Left cardiac atrium (tissue), 4 donors: ENCODE measurements at places on chromosomes 3 and 15. TPM values are rescaled to one million over a fixed set of nuclear protein-coding genes. Genes with fewer than 3 reads are reported as not detected.

DNA sequence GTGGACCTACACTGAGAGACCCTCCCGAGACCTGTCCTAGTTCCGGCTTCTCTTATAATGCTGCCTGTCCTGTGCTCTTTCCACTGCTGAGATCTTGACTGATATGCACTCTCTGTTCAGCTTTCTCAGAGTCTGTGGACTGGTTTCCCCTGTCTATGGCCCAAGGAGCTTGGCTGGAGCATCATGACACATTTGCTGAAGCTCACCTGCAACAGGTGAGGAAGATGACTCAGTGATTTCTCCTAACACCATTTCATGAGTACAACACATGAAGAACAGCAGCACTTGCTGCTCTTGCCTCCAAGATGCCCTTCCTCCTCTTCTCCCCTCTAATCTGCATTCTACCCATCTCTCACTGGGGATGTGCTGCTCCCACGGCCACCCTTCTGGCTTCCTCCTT is 92.1 kb downstream of the DUT start:
- no peak for DNase-seq

- no peak for DNase-seq
Measured at GRCh38 chr3:103847081-103848062, 1412.6 kb downstream of the ZPLD1 start.

GRCh38 chr15:77532846-77533245 is 99.9 kb downstream of the LINGO1 start:
- no peak for DNase-seq

DNA sequence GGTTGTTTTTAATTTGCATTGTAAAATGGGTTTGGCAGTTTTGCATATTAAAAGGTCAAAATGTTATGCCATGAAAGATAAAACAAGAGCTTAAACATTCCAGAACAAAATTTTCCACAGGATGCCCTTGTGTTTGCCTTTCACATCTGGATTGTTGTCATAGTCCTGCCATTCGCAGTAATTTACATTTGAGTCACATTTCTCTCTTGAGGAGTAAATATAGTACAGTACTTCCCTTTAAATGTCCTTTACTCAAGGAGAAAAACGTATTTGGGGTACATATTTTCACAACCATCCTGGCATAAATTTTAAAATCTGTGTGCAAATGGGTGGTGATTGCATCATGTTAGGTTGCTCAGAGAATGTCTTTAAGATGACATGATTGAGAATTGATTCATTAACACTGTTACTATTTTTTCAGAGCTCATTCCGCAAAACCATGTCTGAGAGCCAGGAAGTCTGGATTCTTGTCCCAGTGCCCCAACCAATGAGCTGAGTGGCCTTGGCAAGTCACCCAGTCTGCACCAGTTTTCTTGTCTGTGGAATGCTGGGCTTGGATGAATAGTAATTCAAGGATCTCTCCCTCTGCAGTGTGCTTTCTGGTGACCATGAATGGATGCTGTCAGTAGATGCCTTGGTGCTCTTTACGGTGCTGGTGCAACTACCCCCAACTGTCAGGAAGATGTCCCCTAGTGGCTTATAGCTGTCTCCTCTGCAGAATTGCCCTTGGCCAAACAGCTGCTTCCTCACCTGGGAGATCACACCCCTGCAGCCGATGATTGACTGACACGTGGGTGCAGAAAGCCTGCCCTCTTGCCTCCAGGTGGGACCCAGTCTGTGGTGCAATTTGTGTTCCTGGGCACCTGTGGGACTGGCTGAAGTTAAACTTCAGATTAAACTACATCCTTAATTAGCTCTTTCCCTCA is 43.0 kb downstream of the ABHD5 start:
- DNase-seq, result peak; percentile 56

Gene CNTN4
- 4.1 TPM for total RNA-seq

DNA sequence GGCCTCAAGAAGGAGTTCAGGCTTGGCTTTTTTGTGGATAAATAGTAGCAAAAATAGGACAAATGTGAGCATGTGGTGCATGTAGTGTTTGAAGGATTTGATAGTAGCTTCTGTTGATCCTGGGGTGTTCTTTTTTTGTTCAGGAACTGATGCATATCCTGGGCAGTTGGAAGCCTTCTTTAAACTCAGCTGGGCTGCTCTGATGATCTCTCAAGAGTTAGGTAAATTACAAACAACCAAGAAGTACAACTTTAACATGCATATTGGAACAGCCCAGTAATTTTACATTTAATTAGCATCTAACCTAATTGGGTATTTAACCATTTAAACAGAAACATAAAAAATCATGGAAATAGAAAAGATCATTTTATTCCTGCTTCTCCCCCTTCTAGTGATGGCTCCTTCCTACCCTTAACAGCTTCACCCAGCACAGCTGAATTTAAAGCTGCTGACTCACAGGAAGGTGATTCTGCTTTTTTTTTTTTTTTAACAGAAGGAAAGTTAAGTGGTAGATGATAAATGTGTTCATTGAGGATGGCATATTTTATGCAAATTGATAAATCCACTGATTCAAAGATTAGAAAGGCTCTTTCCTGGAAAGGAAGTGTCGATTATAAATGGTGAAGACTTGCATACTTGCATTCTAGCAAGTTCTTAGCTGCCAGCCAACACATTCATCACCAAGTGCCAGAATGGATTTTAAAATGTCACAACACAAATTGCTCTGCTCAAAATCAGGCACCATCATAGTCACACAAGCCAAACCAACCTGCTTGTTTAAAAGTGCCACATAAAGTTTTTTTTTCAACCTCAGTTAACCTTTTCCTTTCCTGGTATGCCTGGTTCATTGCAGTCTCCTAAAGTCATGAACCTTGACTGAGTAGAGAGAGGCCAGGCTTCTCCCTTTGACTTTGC is 20.0 kb downstream of the SLC35G2 start:
- no peak for DNase-seq

DNA sequence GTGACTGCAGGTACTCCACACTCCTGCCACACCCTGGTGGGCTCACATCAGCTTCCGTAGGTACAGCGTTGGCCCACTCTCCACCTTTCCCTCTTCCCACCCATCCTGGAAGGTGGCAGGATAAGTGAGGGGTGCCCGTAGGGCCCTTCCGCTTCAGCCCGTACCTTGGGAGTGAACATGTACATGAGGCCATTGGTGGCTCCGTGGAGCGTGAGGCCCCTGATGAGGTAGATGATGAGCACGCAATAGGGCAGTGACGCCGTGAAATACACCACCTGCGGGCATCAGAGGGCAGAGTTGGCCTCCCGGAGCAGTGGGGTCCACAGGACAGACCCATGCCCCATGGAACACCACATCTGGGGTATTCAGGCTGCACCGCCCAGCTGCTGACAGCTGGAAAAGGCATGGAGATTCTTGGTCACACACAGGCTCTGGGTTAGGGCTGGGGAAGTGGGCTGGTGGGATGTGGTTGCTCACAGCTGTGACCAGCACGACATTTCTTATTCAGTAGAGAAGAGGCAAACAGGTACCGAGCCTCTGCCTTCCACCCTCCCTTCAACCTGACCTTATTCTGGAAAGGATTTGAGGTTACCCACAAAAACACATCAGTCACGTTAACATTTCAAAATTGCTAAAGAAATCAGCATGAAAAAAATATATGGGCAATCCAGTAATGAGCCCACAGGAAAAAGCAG is 23.8 kb downstream of the SLC6A20 start:
- DNase-seq, result no peak

GRCh38 chr3:107285197-107285596 is 92.0 kb upstream of the CCDC54 start:
- DNase-seq, result no peak
